ENCODE measurements at places on chromosomes 6 and 20.

- DNase-seq, result no peak
Measured at GRCh38 chr6:167858086-167858591, 31.4 kb downstream of the AFDN start.

DNA sequence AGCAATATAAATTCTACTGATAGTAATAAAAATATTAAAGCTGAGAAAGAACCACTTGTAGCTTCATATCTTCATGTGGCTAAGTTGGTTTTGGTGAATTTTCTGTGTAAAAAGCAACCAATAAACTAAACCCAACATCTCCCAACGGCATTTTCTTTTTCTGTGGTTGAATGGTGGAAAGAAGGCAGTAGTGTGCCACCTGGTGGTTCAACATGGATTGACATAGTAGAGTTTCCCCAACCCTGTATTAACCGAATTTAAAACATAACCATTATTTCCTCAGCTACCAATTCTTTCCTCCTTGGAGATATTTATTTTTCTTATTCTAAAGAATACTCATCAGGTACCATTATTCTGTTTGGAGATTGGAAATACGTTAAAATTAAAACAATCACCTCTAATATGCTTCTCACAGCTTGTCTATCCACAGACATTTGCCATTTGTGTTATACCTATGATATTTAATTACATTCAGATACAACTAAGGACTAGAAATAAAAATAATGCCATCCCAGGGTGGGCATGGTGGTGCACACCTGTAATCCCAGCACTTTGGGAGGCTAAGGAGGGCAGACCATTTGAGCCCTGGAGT, 117.1 kb upstream of the EEF1E1 start:
- peak; percentile 36 for DNase-seq

GRCh38 chr20:19881990-19882389, 123.9 kb downstream of the RIN2 start:
- no peak for DNase-seq

DNA sequence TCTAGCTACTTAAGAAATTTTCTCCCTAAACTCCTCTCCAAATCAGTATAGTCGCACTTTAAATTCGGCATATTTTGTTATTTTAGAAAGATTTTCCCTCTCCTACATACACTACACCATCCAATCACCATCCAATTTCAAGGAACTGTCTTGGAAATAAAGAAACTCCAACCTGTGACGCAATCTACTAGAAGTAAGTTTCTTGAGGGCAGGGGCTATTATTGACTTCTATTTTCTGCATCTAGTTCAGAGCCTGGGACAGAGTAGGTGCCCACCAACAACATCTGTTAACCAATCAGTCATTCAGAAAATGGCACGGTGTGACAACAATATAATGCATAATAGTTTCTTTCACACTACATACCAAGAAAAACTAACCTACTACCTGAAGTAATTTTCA, 3.6 kb downstream of the ATG5 start:
- DNase-seq, result no peak

DNA sequence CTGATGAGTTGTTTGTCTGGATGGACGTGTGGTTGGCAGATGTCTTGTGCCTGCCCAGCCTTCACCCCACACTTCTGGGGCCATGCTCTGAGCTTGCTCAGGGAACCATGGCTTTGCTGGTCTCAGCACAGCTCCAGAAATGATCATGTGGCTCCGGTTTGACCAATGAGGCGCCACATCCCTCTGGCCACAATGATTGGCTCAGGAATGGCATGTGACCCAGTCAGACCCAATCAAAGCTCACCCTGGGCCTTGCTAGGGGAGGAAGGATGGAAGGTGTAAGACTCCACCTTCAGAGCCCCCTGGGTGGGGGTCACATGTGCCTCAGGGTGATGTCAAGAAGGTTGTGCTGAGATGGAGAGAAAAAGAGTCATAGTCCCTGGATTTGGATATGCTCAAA, 281.6 kb upstream of the SULF2 start:
- no peak for DNase-seq

DNA sequence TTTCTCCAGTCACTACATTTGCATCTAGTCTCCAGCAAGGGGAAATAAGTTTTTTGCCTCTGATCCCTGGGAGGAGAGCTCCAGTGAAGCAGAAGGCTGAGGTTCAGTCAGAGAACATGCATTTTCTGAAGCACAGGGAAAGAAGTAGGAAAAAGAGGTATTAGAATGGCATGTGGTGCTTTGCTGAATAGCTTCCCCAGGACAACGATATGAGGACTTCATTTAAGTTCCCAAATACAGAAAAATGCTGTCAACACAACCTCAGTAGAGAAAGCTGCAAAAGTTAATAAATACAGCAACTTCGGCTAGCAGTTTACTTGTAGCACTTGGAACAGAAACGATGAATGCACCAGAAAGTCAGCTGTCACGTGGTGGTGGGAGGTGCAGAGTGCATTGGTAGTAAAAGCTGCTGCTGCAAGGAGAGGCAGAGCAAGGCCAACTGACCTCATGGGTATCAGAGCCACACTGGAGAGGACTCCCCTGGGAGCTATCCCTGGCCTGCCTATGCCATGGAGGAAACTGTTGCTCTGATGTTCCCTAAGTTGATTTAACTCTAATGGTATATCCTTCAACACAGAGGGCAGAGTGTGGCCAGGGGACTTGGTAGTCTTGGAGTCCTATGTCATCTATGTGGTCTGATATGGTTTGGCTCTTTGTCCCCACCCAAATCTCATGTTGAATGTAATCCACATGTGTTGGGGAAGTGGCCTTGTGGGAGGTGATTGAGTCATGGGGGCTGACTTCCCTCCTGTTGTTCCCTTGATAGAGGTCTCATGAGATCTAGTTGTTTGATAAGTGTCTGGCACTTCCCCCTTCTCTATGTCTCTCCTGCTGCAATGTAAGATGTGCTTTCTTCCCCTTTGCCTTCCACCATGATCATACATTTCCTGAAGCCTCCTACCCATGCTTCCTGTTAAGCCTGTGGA, 85.9 kb downstream of the ADTRP start:
- DNase-seq, result no peak

GRCh38 chr6:15480525-15480924, 182.3 kb downstream of the DTNBP1 start:
- no peak for DNase-seq

- DNase-seq, result no peak
Measured at GRCh38 chr6:157614026-157614568, 208.9 kb upstream of the SNX9 start.

DNA sequence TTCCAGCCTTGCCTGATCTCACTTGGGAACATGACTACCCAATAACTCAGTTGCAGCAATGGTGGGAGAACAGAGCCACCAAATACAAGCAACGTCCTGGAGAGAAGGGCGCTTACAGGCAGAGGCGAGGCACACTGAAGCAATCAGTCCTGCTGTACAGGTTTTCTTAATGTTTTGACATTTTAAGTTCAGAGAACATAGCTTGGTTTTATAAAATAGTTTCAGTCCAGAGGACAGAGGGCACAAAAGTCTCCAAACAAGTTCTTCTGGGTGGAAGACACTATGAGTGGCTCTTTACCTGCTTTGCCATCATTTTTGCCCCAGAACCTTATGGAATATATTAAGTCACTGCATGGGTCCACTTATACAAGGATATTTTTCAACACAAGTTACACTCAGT, 103.4 kb upstream of the KCNG1 start:
- no peak for DNase-seq

DNA sequence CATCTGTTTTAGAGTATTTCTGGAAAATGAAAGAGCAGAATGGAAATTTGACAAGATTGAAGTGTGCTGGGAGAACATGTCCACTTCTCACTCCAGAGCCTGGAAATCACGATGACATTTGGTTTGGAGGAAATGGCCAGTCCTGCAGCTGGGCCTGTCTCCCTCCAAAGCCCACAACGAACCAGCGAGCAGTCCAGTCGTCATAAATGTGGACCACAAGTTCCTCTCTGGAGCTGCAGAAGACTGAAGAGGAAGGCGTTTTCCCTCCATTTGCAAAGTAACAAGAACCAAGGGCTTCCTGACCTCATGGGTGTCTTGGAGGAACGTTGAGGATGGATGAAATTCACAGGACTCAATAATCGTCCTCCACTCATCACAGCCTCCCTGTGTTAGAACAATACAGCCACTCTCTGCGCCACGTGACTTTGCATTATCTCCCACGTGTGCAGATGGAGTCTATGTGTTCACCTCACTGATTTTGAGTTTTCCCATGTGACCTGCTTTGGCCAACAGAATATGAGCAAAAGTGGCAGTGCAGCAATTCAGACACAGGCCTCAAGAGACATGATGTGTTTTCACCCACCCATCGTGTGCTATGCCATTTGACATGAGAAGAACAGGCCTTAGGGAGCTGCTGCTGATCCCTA, 9.1 kb upstream of the SPATS1 start:
- DNase-seq, result no peak

GRCh38 chr6:158047127-158047518, 65.5 kb downstream of the SYNJ2 start:
- no peak for DNase-seq

DNA sequence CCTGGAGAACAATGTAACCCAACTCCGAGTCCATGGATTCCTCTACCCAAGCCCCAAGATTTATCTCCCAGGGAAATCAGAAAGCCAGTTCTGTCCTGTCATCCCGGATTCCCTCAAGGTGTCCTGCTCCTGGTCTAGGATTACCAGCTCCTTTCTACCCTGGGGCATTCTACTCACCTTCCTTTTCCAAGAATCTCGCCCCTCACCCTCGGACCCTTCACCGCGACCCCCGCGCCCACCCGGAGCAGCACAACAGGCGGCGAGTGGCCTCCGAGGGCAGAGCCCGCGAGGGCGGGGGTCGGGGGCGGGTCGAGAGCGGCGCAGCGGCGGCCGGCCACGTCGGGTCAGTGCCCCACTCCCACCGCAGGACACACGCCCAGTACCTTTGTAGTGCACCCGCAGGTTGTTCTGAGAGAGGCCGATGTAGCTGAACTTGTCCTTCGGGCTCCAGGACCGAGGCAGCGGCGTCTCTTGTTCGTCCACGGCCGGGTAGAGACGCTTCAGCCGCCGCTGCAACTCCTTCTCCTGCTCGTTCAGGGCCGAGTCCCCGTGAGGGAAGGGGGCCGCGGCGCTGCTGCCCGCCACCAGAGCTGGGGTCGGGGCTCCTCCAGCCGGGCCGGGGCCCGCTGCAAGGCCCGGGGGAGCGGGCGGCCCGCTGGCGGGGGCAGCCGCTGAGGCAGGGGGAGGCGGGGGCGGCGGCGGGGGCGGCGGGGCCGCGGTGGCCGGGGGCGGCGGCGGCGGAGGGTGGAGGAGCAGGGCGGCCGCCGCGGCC, 897 bp downstream of the RANBP9 start:
- peak; percentile 81 for DNase-seq

DNA sequence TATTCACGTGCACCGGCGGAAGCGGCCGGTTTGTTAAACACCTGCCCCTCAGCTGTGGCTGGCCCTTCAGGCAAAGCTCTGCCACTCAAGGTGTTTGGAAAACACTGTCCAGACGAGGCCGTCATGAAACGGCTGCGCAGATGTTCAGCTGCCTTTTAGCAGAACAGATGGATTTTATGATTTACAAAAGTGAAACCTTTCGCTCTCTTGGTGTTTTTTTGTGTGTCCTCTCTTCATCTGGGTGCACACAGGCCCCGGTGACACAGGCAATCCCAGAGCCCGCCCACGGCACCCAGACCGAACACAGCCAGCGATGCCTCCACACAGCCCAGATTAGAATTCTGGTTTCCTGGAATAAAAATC, 397.0 kb downstream of the SMOC2 start:
- DNase-seq, result no peak

- no peak for DNase-seq
Measured at GRCh38 chr6:3585320-3585935, 128.6 kb upstream of the SLC22A23 start.
